ENCODE measurements at places on chromosomes 2 and 18.
A peak's percentile ranks its signal among the peaks of the same experiment; 100 is the strongest.

GRCh38 chr2:120787822-120788700, 52.4 kb downstream of the GLI2 start:
- DNase-seq = no peak

DNA sequence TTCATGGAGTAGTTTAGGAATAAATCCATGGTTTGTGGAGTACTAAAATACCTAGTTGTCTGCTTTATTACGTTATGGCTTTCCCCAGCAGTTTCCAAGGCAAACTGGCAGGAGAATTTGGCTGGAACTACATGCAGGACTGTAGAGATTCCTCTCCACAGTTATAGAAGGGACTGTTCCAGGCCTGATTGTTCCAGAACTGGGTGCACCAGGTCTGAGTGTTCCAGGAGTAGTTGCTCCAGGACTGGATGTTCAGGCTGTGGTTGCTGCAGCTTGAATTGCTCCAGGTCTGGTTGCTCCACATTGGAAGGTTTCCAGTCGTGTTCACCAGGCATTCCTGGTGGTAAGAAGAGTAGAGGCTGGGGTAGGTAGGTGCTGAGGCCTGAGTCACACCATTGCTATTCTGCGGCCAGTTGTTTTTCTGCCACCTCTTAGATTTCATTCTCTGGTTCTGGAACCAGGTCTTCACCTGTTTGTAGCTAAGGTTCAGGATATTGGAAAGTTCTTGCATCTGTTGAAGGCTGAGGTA, 28.1 kb downstream of the SGPP2 start:
- no peak for DNase-seq

- DNase-seq = peak; percentile 11
These were observed 31.7 kb upstream of the UBXN4 start for GRCh38 chr2:135709992-135710391.

GRCh38 chr2:115327061-115327460, 884.6 kb downstream of the DPP10 start:
- DNase-seq = no peak

DNA sequence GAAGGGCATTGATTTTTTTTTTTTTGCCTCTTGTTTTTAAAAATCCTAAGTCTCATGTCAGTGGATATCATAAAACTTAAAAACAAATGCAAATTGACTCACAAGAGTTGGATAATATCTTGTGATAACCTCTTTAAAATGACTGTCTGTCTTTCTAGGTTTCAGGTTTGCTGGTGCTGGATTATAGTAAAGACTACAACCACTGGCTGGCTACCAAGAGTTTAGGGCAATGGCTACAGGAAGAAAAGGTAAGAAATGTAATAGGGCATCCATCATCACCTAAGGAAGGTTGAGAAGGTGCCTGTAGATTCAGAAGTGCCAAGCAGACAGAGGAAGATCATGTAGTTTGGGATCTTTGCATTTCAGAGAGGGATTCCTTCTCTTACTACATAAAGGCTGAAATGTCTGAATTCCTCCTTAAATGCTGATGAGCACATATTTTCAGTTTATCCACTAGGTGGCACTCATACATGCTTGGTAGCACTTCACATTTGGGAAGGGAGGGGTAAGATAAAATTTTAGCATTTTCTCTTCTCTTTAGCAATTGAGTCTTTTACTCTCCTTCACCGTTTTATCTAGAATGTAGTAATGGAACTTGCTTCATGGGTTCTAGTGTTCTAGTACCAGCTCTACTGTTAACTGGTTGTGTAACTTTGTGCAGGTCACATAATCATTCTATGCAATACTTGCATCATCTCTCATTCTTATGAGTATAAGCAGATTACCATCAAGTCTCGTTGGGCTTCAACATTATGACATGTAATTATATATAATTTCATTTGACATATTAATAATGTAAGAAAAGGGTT, 21.1 kb downstream of the CPS1 start:
- DNase-seq = no peak

GRCh38 chr2:26595146-26595545, 46.0 kb downstream of the CIB4 start:
- no peak for DNase-seq

DNA sequence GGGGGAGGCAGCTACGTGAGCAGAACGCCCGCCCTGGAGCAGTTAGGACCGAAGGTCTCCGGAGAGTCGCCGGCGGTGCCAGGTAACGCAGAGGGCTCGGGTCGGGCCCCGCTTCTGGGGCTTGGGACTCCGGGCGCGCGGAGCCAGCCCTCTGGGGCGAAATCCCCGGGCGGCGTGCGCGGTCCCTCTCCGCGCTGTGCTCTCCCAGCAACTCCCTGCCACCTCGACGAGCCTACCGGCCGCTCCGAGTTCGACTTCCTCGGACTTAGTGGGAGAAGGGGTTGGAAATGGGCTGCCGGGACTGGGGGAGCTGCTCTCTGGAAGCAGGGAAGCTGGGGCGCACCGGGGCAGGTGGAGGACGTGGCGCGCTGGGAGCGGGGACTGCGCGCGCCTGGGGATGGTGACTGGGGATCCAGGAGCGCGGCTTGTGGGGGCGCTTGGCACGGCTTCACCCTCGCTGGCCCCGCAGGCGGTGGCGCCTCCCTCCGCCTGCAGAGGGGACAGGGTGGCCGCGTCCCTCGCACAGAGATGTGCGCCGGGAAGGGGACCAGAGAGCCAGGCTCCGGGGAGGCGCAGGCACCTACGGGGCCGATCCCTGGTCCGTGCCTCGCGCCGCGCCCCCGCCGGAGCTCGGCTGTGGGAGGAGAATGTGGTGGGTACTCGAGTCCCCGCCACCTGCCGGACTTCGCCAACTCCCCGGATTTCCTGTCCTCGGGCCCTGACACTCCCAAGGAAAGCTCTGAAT, 688 bp downstream of the CDH20 start:
- no peak for DNase-seq

Data from urinary bladder (tissue), 4 donors.